Bronchial epithelial cell (primary cell): ENCODE measurements at places on chromosomes 3 and 15.
A peak's percentile ranks its signal among the peaks of the same experiment; 100 is the strongest.

DNA sequence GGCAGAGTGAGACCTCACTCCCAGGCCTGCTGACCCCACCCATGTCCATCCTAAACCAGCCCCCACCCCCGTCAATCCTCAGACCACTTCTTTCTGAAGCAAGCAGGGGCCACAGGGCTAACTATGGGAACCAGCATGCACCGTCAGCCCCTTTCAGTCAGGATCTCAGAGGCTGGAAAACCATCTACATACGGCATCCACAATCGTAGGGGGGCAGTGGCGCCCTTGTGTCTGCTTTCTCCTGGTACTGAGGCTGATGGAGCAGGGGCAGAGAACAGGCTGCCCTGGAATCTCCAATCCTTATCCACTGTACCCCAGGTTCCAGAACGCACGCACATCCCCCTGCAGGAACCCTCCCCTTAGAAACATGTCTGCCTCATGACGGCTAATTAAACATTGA, 56.6 kb downstream of the XXYLT1 start:
- DNase-seq, result no peak

GRCh38 chr15:89845305-89845893, 30.7 kb upstream of the ANPEP start:
- DNase-seq, result peak; percentile 90

DNA sequence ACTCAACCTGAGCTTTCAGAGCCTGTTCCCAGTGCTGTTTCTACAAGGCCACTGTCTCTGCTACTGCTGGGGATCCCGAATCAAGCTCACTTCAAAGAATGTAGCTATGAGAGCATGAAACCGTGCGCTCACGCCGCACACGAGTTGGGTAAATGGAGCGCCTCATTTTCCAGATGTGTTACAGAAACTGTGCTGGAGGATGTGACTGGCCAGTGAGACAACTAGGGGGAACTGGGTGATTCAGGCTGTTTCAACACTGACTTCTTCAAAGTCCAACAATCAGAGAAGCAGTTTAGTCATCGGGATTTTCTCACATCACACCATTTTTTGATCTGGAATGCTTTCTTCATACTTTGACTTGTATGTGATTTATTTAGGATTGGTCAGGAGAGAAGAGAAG, 3.5 kb downstream of the ZNF710 start:
- peak; percentile 99 for DNase-seq

DNA sequence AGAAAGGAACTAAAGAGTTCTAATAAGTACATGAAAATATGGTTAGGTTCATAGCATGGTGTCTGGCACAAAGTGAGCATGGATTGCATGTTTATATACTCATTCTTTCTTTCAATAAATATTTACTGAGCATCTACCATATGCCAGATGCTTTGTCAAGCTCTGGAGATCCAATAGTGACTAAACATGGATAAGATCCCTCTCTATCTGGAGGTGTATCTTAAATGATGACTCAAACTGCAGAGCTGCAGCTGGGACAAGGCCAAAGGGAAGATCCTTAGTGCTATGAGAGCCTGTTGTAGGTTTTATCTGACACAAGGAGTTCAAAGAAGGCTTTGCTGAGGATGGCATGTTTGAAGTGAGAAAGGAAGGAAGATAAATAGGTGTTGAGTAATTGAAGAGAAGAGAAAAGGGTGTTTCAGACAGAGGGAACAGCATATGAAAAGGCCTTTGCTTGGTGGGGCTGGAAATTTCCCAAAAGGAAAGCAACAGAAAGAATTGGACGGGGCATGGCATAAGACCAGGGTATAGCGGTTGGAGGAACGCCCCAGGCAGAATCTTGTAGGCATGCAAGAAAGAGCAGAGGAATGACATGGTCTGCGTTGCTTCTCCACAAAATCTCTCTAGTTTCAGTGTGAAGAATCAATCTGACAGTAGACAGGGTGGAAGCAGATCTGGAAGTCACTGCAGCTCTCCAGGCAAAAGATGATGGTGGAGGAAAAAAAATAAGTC, 239.9 kb upstream of the LRTM1 start:
- DNase-seq, result no peak

- no peak for DNase-seq
Observed at GRCh38 chr3:42688016-42688415, 2.7 kb downstream of the KLHL40 start.

DNA sequence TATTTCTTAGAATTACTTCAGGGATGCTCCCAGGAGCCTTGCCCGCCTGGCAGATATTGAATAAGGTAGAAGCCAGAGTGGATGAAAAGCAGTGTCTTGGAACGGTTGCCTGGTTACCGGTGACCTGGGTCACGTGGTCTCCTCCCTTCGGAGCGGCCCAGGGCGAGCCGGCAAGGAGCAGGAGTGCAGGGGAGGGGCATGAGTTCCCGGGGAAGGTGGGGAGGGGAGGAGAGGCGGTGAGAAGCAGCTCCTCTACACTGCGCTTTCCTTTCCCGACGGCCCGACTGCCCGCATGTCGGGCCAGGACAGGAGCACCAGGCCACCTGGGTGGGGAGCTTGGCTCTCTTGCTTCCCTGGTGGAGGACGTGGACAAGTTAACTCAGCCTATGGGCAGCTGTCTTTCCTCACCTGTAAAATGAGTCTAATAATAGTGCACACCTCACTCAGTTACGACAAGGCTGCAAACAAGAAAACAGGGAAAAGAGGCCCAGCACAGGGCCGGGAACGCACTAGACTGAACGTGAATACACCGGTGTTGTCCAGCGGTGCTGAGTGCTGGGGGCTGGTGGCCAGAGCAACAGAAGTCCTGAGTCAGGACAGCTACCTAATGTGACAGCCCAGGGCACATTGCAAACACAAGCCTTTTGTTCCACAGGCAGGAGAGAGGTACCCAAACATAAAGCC, 198.3 kb downstream of the ADAMTS9 start:
- peak; percentile 57 for DNase-seq

DNA sequence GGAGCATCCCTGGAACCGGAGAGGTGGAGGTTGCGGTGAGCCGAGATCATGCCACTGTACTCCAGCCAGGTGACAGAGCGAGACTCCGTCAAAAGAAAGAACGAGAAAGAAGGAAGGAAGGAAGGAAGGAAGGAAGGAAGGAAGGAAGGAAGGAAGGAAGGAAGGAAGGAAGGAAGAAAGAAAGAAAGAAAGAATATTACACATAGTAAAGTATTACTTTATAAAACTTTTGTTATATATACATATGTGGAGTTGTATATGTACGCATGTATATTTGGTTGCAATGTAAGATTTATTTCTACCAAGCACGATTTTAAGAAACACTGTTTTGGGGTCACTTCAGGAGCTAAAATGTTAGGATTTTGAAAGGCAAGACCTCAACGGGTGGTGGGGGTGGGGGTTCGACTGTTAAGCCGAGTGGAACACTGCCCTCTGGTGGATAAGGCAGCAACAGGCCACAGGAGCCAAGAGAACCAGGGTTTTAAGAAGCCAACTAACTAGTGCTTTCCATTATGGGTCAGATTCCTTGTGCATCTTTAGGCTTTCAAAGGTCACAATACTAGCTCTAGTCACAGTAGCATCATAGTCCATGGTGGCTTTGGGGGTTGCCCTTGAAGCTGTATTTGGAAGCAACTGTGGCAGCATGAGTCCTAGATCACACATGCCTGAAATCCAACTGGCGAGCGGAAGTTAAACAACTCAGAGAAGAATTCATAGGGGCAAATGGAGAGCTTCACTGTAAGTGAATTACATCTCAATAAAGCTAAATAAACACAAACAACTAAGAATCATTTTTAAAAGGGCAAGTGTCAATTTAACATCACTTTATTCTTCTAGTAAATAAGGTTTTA, 22.5 kb downstream of the GLB1 start:
- DNase-seq, result peak; percentile 60

GRCh38 chr3:48798998-48799397, 48.7 kb downstream of the PRKAR2A start:
- DNase-seq, result peak; percentile 79
